ENCODE measurements at places on chromosomes 13 and 19. TPM values are rescaled to one million over a fixed set of nuclear protein-coding genes. Genes with fewer than 3 reads are reported as not detected.

ZNF534 gene
- 0.27 TPM for polyA plus RNA-seq

ONECUT3 gene
- not detected for polyA plus RNA-seq

MARK4 gene
- polyA plus RNA-seq = 58.8 TPM

SLC10A2 gene
- polyA plus RNA-seq = not detected

NTF4 gene
- polyA plus RNA-seq = not detected

PRR22 gene
- polyA plus RNA-seq = 1.3 TPM

ZNF813 gene
- polyA plus RNA-seq = 0.53 TPM

ZNF581 gene
- polyA plus RNA-seq = 24.5 TPM

FGF22 gene
- 1.6 TPM for polyA plus RNA-seq

PINLYP gene
- 22.6 TPM for polyA plus RNA-seq

SIGLEC10 gene
- 1.7 TPM for polyA plus RNA-seq

WDR87 gene
- polyA plus RNA-seq = not detected

ZNF541 gene
- polyA plus RNA-seq = 0.08 TPM

BEST2 gene
- polyA plus RNA-seq = 0.20 TPM

- peak; percentile 37 for DNase-seq
Measured at GRCh38 chr13:65653613-65654012, 1576.5 kb downstream of the PCDH9 start.

- DNase-seq = no peak
Measured at GRCh38 chr13:33184112-33184490, 101.5 kb downstream of the STARD13 start.

- no peak for DNase-seq
Measured at GRCh38 chr13:44730851-44731250, 154.7 kb upstream of the TSC22D1 start.

GRCh38 chr19:46616631-46617322 lies 8.1 kb downstream of the PTGIR start:
- DNase-seq = peak; percentile 54

DNA sequence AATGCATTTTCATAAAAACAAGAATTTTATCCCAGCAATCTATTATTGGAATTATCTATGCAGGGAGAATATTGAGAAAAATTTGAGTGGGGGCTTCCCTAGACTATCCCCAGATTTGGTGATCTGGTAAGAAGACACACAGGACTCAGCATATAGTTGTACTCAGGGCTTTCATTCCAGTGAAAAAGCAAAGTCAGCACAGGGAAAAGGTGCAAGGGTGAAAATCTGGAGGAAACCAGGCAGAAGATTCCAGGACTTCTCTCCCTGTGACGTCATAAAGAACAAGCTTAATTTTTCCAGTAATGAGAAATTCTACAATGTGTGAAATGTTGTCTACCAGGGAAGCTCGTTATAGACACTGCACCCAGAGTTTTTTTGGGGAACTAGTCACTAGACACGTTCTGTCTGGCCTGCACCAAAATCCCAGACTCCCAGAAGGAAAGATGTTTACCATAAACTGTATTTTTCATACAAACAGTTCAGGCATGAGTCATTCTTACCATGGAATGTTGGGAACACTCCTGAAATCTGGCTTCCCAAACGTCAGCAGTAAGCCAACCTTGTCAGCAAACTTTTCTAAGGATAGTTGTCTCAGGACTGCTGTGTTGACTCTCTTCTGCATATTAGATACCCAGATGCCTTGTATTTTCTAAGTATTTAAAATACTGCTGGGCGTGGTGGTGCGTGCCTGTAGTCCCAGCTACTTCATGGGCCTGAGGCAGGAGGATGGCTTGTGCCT lies 107.4 kb downstream of the DNAJC3 start:
- no peak for DNase-seq

DNA sequence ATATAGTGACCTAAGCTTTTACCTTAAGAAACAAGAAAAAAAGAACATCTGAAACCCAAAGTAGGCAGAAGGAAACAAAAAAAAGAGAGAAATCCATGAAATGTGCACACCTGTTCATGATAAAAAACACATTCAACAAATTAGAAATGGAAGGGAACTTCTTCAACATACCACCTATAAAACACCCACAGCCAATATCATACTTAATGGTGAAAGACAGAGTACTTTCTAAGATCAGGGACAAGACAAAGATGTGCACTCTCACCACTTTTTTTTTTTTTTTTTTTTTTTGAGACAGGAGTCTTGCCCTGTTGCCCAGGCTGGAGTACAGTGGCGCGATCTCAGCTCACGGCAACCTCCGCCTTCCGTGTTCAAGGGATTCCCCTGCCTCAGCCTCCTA lies 29.2 kb downstream of the ZNF45 start:
- no peak for DNase-seq

DNA sequence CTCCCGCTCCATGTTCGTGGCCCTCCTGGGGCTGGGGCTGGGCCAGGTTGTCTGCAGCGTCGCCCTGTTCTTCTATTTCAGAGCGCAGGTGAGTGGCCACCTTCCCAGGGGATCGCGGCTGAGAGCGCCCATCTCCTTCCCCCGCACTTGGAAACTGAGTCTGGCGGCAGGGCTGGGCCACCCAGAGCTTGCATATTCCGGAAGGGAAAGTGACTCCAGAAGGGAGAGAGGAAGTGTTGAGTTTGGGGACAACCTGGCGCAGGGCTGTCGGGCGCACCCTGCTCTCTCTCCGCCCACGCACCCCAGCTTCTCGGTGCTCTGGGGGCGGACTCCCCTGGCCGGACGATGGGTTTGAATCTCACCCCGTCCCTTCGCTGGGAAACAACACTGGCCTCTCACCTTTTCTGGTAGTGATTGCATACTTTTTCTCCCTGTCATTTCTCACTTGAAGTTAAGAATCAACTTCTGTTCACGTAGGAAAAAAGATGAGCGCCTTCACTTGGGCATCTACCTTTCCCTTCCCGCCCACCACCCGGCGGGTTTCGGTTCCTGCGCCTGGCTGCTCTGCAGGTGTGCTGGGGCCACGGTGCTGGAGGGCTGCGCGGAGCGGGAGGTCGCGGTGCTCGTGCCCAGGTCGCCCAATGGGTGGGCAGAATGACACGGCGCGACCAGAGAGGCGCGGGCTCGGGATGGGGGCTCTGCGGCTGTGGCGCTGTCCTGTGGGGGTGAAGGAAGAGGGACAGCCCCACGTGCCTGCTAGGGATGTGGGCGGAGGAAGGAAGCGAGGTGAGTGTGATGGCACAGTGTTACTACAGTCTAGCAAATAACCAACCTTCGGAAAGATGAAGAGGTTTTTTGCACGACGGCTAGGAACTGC lies 721 bp downstream of the TNFSF11 start:
- DNase-seq = no peak

DNA sequence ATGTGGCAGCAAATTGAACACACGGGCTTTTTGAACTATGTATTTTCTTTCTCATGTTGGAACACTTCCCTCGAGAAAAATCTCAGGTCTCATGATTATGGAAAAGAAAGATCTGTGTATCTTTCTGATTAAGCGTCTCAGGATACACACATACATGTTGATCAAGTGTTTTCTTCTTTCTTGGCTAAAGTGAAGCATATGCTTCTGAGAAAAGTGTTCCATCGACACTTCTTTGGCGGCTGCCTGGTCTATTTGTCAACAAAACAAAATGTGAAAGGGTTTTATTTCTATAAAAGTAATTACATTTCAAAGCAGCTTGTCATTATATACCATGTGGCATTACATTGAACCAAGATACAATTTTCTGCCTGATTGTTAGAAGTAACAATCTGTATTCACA lies 157.5 kb downstream of the DLEU7 start:
- DNase-seq = no peak

DNA sequence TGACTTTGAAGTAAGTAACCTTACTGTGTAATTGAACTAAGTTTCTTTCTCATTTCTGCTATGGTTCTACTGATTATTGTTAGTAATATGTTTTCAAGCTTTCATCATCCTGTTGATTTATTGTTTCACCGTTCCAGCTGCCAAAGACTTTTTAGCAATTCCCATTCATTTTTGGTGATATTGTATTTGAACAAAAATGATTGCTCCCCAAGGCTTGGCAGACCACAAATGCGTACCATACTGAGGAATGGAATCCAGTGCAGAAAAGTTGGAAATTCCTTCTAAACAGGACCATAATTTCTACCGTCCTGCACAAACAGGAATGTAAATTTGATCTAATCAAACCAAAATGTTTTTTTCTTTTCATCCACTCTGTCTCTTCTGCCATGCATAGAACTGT lies 10.7 kb downstream of the EPSTI1 start:
- no peak for DNase-seq

GRCh38 chr13:19601749-19602725 lies 31.4 kb upstream of the MPHOSPH8 start:
- DNase-seq = peak; percentile 43

GRCh38 chr13:75468602-75469001 lies 13.4 kb downstream of the TBC1D4 start:
- DNase-seq = no peak

- no peak for DNase-seq
Measured at GRCh38 chr13:27183561-27184147, 12.0 kb upstream of the USP12 start.

DNA sequence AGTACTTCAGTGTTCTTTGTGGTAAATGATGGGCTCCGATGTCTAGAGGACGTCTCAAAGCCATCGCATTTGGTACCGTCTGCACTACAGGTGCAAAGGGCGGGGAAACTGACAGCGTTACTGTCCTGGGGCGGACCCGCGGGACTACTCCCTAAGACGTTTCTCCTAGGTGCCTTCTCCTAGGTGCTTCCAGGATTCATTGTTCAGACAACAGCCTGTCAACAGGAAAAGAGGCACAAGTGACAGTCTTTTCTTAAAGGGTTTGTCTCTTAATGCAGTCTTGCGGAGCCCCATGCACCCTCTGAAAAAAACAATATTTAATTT lies 1.4 kb downstream of the SERTM1 start:
- DNase-seq = no peak

DNA sequence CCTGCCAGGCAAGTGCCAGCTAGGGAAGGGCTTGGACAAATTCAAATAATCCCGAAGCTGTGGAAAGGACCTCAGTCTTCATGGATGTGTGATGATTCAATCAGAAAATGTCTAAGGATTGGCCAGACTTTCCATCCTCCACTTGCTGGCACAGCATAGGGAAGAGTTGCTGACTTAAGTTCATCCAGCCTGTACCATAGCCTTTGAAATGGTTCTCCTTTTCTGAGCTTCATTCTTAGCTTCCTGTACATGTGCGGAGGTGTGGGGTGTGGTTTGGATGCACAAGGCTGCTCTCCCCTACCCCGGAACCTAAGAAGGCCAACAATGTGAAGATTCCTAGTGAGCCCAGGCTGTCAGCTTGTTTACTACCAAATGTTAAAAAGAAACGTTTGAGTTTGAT lies 959 bp upstream of the IGFL3 start:
- no peak for DNase-seq

GRCh38 chr19:42092350-42092749 lies 16.4 kb downstream of the ZNF574 start:
- no peak for DNase-seq

DNA sequence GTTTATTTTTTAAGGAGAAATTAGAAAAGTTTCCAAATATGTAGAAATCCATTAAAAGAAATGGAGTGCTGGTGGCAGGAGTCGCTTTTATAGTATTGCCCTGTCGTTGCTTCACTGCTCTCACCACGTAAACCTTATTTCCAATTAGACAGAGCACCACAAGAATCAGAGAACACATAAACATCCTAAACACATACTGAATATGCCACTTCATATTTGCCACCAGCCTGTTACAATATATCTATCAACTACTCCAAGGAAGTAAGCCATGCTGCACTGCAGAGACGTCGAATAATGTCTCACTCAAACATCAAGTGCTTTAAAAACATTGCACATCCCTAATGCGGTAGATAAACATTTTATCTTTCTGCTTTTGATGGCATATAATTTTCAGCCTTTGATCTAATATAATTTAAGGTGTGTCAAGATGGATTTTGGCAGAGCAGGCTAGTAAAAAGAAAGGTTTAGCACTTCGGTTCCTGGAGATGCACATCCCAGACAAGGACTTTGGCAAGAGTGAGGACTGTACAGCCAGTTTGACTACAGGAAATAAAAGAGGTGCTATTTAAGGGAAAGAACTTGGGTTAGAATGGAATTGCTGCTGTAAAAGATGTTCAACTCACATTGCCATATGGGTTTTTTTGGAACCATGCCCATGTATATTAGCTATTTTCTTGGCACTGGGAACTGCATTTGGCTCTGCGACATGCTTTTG lies 932.3 kb downstream of the EFNB2 start:
- DNase-seq = peak; percentile 94

GRCh38 chr13:27810461-27810860 lies 18.2 kb downstream of the GSX1 start:
- DNase-seq = no peak

DNA sequence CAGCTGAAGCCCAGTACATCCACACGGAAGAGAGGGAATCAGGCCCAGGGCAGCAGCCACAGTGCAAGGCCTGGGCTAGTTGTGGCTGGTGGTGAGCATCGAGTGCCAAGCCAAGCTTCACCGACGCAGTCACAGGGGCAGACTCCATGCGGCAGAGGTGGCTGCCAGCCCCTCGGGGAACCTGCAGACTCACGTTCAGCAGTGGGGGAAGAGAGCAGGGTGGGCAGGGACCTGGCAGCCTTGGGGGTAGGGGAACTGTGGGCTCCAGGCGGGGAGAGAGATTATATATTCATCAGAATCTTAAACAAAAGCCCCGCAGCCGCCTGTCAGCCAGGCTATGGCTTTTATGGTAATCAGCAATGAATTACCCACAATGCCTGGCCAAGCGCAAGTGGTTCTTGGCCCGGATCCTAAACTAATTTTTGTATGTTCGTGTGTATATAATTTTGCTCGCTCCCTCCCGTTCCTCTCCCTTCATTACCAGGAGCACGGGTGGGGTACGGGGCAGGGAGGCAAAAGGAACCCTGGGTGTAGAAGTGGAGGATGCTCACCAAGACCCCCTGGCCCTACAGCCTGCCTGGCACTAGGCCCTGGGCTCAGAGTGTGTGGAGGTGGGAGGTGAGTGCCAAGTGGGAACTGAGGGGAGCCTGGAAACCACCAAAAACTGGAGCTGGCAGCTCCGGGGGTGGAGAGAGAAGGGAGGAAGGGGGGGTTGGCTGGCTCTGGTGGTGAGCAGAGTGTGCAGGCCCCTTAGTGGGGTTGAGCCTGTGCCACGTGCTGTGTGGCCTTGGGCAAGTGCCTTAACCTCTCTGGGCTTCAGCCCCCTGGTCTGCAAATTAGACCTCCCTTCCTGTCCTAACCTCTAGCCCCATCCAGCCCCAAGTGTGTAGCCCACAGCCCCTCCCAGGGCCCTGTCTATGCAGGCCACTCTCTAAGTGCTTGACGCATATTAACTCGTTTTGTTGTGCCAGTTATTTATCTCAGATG lies 31.9 kb downstream of the PTPRS start:
- peak; percentile 98 for DNase-seq

- peak; percentile 17 for DNase-seq
Measured at GRCh38 chr19:4988770-4989251, 19.9 kb downstream of the KDM4B start.

- no peak for DNase-seq
Measured at GRCh38 chr13:99307648-99308339, 595 bp upstream of the GPR183 start.

Measured in brain (organoid and tissue), 16 donors.